Fibroblast of mammary gland (primary cell): ENCODE measurements at places on chromosomes 16 and 17.

DNA sequence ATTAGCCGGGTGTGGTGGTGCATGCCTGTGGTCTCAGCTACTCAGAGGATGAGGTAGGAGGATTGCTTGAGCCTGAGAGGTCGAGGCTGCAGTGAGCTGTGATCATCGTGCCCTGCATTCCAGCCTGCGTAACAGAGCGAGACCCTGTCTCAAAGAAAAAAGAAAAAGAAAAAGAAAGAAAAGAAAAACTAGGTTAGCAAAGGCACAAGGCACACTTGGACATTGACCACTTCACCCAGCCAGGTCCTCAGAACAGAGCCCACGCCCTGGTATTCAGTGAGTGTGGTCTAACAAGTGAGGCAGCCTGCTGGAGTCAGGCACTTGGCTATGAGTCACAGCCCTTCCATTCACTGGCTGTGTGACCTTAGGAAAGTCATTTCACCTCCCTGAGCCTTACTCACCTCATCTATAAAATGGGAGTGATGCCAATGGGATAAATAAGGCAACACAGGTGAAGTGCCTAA, 10.4 kb downstream of the MILR1 start:
- peak; percentile 75 for DNase-seq

DNA sequence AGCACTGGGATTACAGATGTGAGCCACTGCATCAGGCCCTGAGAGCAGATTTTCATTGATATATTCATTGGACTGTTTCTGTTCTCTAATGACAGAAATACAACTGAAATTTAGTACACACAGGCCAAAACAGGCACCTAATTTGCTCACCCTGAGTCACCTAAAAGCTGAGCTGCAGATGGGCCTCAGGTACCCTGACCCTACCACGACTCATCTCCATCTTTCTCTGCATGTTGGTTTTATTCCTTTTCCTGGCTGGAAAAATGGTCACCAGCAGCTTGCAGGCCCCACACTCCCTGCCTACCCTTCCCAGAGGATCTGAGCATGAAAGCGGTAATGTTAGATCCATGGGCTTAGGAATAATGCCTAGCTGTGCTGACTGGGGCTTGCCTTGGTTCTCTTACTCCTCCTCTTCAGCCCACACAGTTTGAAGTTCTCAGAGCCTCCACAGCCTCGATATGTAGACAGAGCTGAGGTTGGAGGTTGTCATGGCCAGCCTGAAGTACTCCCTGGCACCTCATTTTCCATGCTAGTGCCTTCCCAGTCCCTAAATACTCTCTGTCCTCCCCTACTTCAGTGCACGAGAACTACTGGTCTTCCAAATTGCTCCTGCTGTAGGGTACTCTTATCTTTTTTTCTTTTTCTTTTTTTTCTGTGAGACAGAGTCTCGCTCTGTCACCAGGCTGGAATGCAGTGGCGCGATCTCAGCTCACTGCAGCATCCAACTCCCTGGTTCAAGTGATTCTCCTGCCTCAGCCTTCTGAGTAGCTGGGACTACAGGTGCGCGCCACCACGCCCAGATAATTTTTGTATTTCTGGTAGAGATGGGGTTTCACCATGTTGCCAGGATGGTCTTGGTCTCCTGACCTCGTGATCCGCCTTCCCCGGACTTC, 51.1 kb downstream of the CENPV start:
- peak; percentile 33 for DNase-seq

DNA sequence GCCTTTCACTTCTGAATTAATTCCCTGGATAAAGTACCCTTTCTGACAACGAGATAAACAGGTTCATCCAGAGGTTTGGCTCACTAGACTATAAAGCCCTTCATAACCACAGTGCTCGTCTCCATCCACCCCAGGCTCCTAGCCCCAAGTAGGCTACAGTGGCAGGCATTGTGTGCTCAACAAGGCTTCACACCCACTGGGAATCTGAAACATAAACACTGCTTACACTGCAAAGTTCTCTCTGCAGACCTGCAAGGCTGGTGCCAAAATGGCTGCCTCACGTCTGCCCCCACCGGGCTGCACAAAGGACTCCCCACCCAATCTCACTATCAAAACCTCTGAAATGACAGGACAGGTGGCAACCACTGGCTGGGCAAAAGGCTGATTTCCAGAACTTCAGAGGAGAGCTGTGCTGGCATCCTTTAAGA, 5.1 kb upstream of the HLF start:
- DNase-seq = no peak

- no peak for DNase-seq
These were observed 94.9 kb downstream of the CA4 start for GRCh38 chr17:60244656-60245055.

- no peak for DNase-seq
These were observed 18.3 kb downstream of the VPS53 start for GRCh38 chr17:696369-696768.

GRCh38 chr17:29590411-29591145, 1.1 kb upstream of the GIT1 start:
- DNase-seq = peak; percentile 78
